Renal pelvis (tissue), 12 donors: ENCODE measurements at places on chromosomes 2 and 18. TPM values are rescaled to one million over a fixed set of nuclear protein-coding genes. Genes with fewer than 3 reads are reported as not detected.

DNA sequence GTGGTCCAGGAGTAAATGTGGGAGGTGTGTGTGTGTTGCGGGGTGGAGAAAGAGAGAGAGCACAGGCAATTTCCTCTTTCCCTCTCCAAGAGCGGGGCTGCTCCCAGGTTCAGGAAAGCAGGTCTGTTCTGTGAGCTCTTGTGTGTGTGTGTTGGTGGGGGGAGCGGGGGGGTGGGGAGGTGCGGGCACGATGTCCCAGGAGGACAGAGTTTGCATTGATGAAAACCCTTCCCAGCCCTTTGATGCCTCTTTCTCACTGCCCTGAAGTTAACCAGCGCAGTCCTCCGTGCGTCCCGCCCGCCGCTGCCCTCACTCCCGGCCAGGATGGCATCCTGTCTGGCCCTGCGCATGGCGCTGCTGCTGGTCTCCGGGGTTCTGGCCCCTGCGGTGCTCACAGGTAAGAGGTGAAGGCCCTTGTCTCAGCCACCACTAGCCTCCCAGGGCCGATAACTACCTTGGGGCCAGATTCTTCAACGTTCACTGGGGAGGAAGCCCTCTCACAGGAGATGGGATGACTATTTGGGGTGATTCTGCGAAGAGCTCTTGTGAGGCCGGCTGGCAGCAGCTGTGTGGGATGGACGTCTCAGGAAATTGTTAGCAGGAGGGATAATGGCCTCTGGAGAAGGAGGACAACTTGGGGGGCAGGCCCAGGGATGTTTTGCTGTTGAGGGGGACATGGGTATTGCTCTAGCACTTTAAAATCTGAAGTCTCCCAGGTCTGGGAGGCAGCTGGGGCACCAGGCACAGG is at the start of gene SNORC:
Gene SNORC, plus strand, starts transcription at position 247 of the 748 bp plus-strand sequence. Its CDS starts 78 bp downstream, at position 325.
- DNase-seq, result no peak

- no peak for DNase-seq
Measured at GRCh38 chr2:239666855-239667376, 266.1 kb upstream of the HDAC4 start.

DNA sequence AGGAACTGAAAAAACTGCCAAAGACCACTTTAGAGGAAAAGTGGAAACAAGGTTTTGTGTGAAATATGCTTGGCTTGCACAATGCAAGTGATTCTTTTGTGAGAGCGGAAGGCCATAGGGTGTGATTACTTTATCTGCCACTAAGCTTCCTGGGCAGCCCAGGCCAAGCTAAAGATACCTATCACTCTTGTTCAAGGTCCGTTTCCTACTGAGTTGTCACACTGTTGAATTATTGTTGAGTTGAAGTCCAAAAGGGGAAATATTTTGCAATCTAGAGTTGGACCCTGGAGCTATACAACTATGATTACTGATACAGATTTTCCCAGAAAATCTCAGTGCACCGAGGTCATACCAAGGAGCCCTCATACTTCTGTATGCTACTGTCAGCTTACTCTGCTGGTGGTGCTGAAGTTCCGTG is 72.7 kb upstream of the CTAGE1 start:
- DNase-seq, result no peak

- no peak for DNase-seq
Measured at GRCh38 chr2:131104487-131105155, 515 bp upstream of the PLEKHB2 start.

GRCh38 chr2:100233061-100233460 is 89.2 kb downstream of the LONRF2 start:
- DNase-seq, result no peak

DNA sequence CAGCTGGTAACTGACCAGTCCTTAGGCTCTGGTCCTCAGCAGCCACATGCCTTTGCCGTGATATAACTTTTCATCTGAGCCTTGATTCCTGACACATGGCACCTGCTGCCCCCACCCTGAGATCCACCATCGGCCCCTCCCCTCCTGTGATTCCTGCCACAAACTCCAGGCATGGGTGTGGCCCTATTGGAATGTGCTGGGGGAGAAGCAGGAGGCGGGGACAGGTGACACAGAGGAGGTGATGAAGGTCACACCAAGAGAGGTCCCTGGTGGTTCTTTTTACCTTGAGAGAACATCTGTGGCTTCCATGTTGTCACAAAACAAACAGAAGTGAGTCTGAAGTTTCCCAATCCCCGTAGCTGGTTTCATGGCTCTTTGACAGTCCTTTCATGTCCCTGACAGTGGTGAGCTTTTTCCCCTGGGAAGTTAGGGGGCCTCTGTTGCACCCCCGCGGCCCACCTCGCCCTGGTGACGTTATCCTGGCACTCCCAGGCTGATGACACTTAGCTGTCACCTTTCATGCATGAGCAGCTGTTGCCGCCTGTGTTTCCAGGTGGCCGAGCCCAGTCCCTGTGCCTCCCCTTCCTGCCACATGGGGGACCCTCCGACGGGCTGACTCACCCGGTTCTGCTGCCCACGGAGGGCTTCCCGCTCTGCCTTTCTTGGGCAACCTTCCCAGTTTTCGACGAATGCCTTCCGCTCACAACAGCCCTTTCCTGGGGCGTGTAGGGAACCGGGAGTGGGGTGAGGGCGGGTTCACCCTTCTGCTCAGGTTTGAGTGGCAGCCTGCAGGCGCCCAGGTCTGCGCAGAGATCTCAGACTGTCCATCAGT is 66.3 kb upstream of the GLI2 start:
- peak; percentile 42 for DNase-seq

DNA sequence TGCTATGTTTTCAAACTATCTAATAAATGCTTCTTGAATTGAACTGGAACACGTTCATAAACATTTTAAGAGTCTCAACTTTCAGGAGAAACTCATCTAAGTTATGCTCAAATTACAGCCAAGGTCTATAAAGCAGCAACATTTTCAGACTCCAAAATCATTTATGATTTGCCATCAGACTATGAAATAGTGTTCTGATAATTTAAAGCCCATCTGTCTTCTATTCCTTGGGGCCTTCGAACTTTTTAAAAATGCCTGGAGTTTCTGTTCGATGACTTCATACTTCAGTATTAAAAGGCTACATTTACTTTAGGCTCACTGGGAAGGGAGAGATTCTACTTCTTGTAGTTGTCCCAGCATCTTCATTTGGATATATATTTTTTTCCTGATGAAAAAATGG is 73.6 kb upstream of the NXPH2 start:
- DNase-seq, result no peak

DNA sequence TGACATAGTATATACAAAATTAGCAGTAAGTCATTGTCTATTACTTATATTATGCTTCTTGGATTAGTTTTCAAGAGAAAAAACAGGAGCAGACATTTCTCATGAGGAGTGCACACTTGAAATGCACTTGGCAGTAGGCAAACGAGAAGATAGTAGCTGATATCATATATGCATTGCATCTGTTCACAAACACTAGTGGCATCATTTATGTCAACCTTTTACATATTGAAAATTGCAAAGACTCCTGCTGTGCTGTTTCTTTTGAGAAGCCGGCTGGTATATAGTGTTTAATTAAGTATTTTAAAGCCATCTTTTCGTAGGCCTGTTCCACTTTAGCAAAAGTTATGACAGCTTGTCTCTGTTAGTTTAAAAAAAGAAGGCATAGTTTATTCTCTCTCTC is 58.4 kb upstream of the SLC8A1 start:
- DNase-seq, result no peak

DNA sequence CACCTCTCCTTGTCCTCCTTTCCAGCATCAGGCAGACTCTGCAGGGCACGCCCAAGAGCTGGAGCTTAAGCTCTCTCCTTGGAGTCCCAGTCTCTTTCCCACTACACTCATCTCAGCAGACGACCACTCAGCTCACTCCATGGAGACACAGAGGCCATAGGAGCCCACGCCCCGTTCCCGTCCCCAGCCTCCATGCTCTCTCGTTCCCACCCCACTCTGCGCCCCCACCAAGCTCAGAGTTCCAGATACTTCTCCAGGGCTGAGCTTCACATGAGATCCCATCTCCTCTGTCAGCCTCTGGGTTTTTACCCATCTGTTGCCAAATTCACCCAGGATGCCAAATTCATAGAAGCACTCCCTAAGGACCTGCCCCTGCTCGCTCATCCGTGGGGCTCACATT is 87.3 kb downstream of the MALT1 start:
- DNase-seq, result no peak

- no peak for DNase-seq
Measured at GRCh38 chr2:191030521-191031154, 16.7 kb upstream of the STAT1 start.

COL5A2 gene
- polyA plus RNA-seq, result 133 TPM
